Stimulated activated naive CD4-positive, alpha-beta T cell treated with Interleukin-2 at 50 U/mL for 16 hours (primary cell): ENCODE measurements at places on chromosomes 13 and 19.

GRCh38 chr19:4521170-4521887 is 3.0 kb upstream of the PLIN4 start:
- DNase-seq, result no peak

DNA sequence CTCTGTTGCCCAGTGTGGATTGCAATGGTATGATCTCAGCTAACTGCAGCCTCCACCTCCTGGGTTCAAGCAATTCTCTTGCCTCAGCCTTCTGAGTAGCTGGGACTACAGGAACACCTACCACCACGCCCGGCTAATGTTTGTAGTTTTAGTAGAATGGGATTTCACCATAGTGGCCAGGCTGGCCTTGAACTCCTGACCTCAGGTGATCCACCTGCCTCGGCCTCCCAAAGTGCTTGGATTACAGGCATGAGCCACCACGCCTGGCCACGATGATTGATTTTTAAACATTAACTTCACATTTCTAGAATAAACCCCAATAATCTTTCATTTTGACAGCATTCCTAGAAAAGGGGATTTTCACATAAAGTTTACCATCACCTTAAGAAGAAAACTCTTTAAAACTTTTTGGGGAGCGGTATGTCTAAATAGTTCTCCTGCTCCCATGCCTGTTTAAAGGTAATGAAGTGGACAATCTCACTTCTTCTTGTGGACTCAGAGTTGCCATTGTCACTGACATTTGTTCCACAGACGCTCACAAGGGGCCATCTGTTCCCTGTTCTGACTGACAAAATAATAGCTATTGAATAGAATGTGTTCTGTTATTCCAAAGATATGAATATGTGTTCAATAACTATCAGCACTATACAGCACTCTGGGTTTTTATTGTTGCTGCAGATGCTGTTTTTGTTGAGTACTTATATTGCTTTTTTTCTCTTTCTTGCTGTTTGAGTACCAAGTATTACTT is 66.1 kb upstream of the C1QTNF9B start:
- DNase-seq, result no peak

DNA sequence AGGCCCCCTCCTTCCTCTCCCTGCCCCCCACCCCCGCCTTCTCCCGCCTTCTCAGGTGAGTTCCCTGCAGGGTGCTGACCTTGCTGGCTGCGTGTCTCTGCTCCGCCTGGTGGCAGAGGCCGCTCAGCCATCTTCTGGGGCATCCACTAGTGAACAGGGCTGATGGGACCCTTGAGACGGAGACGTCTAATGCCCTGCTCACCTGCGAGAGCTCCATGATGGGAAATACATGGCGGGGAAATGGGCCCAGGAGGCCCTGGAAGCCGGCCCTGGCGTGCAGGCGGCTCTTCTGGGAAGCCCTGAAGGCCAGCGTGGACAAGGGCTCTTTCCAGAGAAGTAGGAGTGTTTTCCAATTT is 15.2 kb upstream of the F7 start:
- DNase-seq, result no peak

DNA sequence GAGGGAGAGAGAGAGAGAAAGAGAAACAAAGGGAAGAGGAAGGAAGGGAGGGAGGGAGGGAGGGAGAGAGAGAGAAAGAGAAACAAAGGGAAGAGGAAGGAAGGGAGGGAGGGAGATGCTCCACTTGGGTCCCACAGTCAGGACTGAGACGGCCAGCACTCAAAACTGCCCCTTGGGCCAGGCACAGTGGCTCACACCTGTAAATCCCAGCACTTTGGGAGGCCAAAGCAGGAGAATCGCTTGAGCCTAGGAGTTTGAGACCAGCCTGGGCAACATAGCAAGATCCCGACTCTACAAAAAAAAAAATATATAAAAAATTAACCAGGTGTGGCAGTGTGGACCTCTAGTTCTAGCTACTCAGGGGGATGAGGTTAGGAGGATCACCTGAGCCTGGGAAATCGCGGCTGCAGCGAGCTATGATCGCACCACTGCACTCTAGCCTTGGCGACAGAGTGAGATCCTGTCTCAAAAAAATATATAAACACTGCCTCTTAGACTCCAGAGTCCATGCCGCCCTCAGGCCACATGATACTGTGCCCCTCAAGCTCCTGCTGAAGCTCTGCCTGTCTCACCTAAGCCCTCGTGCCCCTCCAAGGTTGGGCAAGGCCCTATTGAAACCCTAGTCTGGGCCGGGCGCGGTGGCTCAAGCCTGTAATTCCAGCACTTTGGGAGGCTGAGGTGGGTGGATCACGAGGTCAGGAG is 8.4 kb downstream of the ARRDC2 start:
- no peak for DNase-seq

DNA sequence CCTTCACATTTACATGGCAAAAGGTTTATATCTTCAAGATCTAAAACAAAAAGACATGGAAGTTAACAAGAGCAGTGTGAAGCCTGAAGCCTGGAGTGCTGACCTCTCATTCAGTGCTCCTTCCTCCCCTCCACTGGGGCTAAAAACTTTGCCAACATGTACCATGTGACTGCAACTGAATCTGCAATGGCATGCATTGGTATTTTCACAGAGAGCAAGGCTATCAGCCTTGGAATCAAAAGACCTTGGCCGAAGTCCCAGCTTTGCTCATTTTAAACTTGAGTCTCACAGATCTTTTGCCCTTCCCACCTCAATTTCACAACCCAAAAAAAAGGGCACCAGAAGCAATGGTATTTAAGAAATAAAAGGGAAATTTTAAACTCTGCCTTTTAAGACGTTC is 325.1 kb downstream of the DCT start:
- DNase-seq, result no peak

DNA sequence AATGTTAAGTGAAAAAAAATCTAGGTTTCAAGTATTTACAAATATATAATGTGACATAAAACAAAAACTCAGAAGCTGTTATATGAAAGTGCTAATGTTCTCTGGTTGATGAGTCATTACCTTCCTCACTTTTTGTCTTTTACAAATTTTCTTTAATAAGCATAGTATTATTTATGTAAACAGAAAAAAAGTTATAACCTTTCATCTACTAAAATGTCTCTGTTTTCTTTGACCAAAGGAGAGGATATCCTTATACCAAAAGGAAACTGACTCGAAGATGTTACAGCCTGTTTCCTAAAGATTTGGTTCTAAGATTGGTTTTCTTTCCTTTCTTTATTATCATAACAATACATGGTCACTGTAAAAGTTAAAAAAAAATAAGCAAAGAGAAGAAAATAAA is 38.0 kb downstream of the RCBTB2 start:
- no peak for DNase-seq

DNA sequence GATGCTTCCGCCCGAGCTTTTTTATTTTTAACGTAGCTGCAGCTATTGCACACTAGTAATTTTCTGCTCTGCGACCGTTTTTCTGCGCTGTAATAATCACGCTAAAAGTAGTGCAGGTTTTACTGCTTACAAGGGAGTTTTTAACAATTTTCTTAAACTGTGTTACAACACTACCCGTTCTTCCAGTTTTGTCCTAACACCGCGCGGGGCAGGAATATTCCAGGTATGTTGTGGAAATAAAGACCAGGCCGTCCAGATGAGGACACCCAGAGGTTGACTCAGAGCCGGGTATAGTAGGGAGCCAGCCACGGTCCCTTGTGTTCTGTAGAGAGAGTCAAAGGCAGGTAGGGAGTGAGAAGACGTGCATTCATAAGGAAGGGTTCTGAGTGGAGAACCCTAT is 21.7 kb downstream of the ZNF274 start:
- DNase-seq, result no peak

GRCh38 chr13:29513981-29514719 is 81.3 kb downstream of the SLC7A1 start:
- no peak for DNase-seq

GRCh38 chr13:93964146-93964512 is 515.4 kb downstream of the DCT start:
- no peak for DNase-seq

- no peak for DNase-seq
Measured at GRCh38 chr13:18943721-18944391, 237.8 kb downstream of the TUBA3C start.

- peak; percentile 62 for DNase-seq
Measured at GRCh38 chr19:40464059-40465024, 1.2 kb downstream of the BLVRB start.

GRCh38 chr13:45401314-45401713 is 16.9 kb downstream of the SLC25A30 start:
- DNase-seq, result no peak

DNA sequence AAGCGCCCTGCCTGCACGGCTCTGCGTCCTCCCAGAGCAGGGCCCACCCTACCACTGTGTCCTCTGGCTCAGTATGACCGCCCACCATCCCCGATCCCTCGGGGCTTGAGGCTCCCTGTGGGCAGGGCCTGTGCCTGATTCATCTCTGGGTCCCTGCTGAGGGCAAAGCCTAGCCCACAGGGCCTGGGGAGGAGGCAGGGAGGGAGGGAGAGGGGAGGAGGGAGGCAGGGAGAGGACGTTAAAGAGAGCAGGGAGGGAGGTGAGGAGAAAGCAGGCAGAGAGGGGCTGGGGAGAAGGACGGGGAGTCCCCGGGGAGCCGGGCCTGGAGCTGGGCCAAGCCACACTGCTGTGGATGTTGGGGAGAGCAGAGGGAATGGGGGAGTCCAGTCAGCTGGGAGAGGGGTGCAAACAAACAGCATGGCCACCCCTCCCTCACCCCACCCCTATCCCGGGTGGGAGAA is 4.0 kb upstream of the ERFL start:
- no peak for DNase-seq

GRCh38 chr13:39509616-39510315 is 93.2 kb downstream of the LHFPL6 start:
- DNase-seq, result no peak

DNA sequence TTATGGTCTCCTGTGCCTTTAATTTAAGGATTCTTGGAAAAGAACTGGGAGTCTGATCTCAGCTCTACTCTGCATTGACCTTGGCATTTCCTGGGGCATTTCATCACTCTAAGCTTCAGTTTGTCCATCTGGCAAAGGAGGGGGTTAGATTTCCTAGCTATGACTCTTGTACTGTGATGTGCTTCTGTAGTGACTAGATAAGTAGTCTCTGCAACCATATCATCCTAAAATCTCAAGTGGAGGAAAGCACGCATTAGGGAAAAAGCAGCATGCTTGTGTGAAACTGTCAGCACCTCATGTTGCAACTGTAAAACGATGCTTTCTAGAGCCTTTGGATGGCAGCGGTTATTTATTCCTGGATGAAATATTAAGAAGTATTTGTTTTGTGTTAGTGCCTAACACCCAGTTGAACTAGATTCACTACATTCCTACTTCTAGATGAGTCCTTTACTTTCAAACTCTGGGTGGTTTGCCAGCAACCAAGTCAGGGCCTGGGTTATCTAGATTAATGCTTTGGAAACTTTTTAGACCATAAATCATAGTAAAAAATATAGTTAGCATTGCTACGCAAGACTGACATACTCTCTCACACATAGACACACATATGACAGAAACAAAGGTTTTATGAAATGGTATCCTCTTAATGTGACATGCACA is 6.8 kb downstream of the WDFY2 start:
- DNase-seq, result no peak

DNA sequence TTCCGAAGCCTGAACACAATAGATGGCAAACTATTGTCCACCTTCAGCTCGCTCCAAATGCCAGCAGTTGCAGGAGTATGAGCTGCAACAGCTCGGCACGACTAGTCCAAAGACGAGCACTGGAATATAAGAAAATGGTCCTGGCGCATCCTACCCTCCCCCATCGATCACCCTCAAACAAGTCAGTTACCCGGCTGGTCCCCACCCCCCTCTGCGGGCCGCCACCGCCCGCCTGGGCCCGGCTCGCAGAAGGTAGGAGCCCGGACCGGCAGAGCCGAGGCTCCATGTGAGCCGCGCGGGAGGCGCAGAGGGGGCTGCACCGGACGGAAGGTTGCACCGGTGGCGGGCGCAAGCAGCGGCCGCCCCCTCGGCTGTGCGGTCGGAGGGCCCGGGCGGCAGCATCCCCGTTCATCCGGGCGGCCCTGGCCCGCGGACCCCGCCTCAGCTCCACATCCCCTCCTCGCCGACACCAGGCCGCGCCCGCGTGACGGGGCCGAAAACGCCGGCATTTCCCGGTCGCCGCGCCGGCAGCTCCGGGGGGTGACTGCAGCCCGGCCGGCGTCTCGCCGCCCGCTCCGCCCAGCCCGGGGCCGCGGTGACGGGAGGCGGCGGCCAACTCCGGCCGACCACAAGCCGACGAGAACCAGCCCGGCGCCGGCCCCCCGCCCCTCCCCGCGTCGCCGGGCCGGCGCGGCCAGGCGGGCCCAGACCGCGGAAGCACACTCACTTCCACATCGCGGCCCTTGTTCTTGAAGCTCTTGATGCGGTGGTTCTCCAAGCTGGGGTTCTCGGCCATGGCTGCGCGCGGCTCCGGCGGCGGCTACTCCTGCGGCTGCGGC is 552 bp downstream of the KPNA3 start:
- DNase-seq, result peak; percentile 52

GRCh38 chr19:438416-438958 is 22.3 kb downstream of the SHC2 start:
- DNase-seq, result no peak

DNA sequence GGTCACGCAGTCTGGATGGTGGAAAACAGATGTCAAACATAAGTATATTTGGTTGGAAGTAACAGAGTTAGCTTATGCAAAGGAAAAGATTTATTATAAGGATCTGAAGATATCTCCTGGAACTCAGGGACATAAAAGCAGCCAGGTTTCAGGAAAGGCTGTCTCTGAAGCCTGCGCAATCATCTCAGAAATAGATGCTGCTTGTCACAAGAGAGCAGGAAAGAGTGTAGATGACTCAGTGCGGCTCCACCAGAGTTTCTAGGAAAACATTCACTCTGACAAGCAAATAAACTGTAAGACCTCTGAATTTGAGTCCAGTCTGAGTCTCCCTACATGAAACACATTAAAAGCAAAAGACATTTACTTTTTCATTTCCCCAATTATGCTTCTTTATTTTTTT is 220.4 kb upstream of the HTR2A start:
- no peak for DNase-seq

DNA sequence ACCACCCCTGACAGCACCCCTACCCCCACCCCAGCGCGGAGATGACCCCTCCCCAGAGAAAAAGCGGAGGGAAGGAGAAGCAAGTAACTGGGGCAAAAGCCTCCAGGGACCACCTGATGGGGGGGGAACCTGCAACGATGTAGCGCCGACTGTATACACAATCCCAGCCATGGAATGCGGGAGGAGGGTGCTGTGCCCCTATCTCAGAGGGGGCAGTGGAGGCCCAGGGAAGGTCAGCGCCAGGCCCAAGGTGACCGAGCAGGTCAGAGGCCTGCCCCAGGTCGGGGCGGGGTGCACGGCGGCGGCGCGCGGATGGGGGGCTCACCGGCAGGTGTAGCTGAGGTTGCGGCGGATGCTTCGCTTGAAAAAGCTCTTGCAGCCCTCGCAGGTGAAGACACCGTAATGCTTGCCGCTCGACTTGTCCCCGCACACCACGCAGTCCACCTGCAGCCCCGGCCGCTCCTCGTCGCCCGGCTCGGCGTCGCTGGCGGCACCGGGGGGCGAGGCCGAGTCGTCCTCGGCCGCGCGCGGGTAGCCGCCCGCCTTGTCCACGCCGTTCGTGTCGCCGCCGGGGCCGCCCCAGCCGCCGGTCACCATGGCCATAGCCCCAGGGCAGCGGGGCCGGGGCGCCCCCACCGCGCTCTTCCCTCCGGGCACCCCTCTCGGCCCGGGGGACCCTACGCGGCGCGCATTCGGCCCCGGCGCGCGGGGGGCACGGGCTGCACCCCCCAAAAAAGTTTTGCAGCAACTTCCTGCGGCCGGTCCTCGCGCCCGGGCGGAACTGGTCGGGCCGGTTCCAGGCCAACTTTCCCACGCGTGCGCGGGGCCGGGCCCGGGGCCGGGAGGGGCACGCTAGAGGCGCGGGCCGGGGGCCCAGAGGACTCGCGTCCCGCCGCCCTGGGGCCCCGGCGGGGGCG is 843 bp downstream of the NR2F6 start:
- no peak for DNase-seq
